Neural crest cell (in vitro differentiated cells): ENCODE measurements at places on chromosomes 11 and 22. TPM values are rescaled to one million over a fixed set of nuclear protein-coding genes. Genes with fewer than 3 reads are reported as not detected.

- peaks cover 15% of the 10 kb centered on the region for H3K36me3 ChIP-seq
- peaks cover 33% of the 10 kb centered on the region for H3K4me1 ChIP-seq
- peak overlapping the region; percentile 14 for H3K27ac ChIP-seq
- DNase-seq: no peak
- peaks cover 8% of the 10 kb centered on the region for H3K27me3 ChIP-seq
- H3K4me3 ChIP-seq: peak overlapping the region; percentile 93
Measured at GRCh38 chr11:88335284-88335683, 2.3 kb downstream of the CTSC start.

GRCh38 chr11:25038131-25038530 is 541.3 kb downstream of the LUZP2 start:
- no peak overlapping the region for H3K27ac ChIP-seq
- DNase-seq: no peak
- no peak overlapping the region for H3K4me3 ChIP-seq

DNA sequence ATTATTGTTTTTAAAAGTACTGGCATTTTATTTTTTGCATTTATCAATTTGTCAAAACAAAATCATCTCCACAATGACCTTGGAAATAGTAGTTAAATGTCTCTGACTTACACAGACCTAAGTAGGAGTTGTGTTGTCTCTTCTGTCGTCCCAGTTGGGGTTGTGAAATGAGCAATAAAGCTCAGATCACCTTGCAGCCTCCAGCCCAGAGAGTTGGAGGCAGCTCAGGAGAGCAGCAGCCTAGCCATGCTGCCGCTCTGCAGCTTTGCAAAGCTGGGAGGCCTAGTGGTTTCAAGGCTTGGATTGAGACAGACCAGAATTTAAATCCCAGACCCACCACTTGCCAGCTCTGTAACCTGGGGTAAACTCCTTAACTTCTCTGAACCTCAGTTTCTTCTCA is 65.2 kb upstream of the CRYBB3 start:
- no peak for DNase-seq
- no peaks in the 10 kb centered on the region for H3K36me3 ChIP-seq
- H3K27ac ChIP-seq: no peak overlapping the region
- H3K27me3 ChIP-seq: no peaks in the 10 kb centered on the region

GRCh38 chr11:109972181-109972715 is 120.9 kb upstream of the ZC3H12C start:
- H3K4me3 ChIP-seq: no peak overlapping the region
- H3K27ac ChIP-seq: no peak overlapping the region

GRCh38 chr11:114166897-114167323 is 107.4 kb downstream of the ZBTB16 start:
- no peaks in the 10 kb centered on the region for H3K36me3 ChIP-seq
- no peak overlapping the region for H3K27ac ChIP-seq
- peak overlapping the region; percentile 66 for H3K4me3 ChIP-seq
- no peak for DNase-seq

- DNase-seq: no peak
- H3K27ac ChIP-seq: no peak overlapping the region
- no peaks in the 10 kb centered on the region for H3K36me3 ChIP-seq
- no peak overlapping the region for H3K4me3 ChIP-seq
- H3K4me1 ChIP-seq: no peaks in the 10 kb centered on the region
Measured at GRCh38 chr11:69618237-69618636, 22.7 kb upstream of the CCND1 start.

DNA sequence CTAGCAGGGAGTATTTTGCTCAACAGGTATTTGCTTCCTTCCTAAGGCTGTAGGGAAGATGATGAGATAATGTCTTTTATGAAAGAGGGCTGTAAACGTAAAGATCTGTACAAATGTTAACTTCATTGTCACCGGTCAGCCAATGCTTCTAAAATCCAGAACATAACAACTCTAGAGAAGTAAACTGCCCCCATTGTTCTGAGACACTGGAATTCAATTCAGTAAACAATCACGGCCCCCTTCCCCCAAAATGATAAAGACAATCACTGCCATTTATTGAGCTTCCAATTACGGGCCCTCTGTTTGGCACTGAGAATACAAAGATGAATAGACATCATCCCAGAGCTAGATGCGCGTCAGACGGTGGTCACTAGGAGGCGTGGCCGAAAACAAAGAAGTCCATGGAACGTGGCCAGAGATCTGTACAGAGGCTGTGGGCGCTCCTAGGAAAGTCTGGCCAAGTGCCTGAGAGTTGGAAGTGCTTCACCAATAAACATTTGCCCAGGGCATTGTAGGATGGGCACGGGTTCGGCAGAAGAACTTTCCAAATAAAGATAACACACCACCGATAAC is 576 bp downstream of the TMEM258 start:
- H3K36me3 ChIP-seq: peaks cover 10% of the 10 kb centered on the region
- peaks cover 3% of the 10 kb centered on the region for H3K27me3 ChIP-seq
- peak; percentile 70 for DNase-seq

DNA sequence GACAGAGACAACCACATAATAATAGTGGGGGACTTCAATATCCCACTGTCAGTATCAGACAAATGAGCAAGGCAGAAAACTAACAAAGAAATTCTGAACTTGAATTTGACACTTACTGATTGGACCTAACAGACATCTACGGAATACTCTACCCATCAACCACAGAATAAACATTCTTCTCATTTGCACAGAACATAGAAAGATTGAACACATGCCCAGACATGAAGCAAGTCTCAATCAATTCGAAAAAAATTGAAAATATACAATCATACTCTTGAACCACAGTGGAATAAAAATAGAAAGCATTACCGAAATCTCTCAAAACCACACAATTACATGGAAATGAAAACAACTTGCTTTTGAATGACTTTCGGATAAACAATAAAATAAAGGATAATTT is 17.9 kb downstream of the RAB38 start:
- peaks cover 1% of the 10 kb centered on the region for H3K4me1 ChIP-seq
- peaks cover 9% of the 10 kb centered on the region for H3K36me3 ChIP-seq
- no peak for DNase-seq
- H3K4me3 ChIP-seq: no peak overlapping the region

GRCh38 chr11:124327775-124328174 is 7.8 kb upstream of the OR8D2 start:
- H3K4me1 ChIP-seq: no peaks in the 10 kb centered on the region
- no peak overlapping the region for H3K27ac ChIP-seq
- no peak for DNase-seq
- no peak overlapping the region for H3K4me3 ChIP-seq
- no peaks in the 10 kb centered on the region for H3K36me3 ChIP-seq

- no peak for DNase-seq
- H3K4me3 ChIP-seq: peak overlapping the region; percentile 89
- H3K4me1 ChIP-seq: peaks cover 8% of the 10 kb centered on the region
- no peaks in the 10 kb centered on the region for H3K27me3 ChIP-seq
Measured at GRCh38 chr11:67429038-67429668, 859 bp downstream of the RPS6KB2 start.

DNA sequence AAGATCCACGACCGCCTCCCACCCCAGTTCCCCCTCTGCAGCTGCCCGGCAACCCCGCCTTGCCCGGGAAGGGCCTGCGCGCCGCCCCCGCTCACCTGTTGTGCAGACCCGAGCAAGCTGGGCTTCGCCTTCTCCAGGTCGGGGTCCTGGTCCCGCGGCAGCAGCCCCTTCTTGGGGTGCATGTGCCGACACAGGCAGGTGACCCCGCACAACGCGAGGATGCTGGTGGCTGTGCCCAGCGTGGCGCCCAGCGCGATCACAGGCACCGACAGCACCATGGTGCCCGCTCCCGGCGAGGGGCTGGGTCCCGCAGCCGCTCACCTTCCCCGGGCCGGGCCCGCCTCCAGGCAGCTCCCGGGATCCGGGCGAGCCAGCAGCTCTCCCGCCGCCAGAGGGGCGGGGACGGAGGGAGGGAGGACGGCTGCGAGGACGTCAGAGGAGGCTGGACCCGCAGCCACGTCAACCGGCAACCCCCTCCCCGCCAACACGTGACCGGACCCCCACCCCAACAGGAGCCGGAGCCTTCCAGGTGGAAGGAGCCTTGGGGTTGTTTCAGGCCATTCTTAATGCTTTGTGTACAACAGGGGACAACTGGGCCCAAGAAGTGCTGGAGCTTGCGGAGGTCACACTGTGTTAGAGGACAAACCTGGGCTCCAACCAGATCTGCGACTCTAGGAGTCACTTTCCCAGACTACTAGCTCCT is at the start of gene SYT13:
SYT13 (minus strand) TSS at position 412 of the 703 bp plus-strand sequence; CDS start at position 278, 134 bp downstream.
- DNase-seq: peak; percentile 28
- H3K4me3 ChIP-seq: peak within 1 kb of the TSS; percentile 65
- H3K4me1 ChIP-seq: peaks cover 9% of the 10 kb centered on the region
- H3K27ac ChIP-seq: no peak within 1 kb of the TSS

The FAM83F gene
- total RNA-seq: 2.8 and 3.1 TPM in 2 replicates

The SEPTIN3 gene
- total RNA-seq: 71.5 and 75.0 TPM in 2 replicates
